ENCODE measurements at places on chromosomes 12 and 14.

DNA sequence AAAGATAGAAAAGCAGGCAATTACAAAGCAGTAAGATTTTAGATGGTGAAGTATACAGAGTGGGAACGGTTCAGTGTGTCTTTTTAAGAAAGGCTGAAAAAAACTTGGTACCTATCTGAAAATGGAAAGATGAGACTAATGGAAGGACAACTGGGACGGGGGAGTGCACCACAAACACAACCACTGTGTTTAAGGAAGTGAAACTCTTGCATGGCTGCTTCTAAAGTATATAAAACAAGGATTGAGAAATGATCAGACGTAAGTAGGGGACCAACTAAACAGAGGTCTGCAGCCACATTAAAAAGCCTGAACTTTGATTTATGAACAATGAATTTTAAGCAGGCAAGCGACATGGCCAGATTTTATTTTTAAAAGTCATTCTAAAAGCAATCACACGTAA is 328.6 kb downstream of the MDGA2 start:
- DNase-seq, result no peak

DNA sequence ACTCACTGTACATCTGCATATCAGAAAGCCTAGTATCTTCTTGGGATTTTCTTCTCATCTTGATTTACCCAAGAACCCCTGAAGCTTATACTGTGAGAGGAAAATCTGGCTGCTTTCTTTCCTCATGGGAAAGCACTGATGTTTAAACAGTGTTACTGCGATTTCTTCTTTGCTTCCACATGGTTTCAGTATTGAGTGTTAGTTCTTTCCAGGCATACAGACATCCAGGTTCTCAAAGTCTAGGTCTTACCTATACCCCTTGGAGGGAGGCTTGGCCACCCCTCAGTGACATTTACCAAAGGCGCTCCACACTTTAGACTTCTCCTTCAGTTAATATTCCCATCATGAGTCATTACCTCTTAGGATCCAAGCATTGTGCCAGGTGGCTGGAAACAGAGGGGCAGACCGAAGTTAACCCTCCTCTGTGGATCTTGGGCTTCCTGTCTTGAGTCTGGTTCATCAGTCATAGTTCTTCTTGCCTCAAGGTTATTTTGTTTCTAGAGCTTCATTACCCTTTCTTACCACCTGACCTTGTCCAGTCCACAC is 79.1 kb downstream of the TMEM117 start:
- DNase-seq, result no peak

DNA sequence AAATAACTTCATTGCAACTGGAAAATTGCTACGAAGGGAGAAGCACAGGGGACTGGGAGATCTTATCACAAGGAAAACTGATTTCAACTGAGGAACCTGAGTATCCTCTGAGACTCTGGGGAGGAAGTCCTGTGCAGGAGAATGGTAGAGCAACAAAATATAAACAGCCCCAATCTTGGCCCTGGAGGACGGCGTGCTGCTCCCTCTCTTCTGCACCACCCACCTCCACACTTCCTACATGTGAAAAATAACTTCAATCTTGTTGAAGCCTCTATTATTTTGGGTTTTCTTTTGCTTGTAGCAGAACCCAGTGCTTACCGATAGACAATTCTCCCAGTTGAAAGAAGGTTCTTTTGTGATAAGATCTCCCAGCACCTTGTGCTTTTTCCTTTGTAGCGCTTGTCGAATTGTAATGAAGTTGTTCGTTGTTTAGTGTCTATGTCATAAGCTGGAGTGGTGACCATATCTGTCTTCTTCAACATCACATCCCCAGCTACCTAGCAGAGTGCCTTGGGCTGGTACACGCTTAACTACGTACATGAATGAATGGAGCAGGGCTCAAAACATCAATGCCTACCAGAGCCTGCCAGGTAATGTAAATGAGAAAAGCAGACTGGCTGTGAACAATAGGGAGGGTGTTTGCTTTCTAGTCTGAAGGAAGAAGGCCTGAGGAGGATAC is 2.8 kb upstream of the CD4 start:
- no peak for DNase-seq

GRCh38 chr12:91009319-91009950 is 4.7 kb upstream of the EPYC start:
- peak; percentile 9 for DNase-seq

DNA sequence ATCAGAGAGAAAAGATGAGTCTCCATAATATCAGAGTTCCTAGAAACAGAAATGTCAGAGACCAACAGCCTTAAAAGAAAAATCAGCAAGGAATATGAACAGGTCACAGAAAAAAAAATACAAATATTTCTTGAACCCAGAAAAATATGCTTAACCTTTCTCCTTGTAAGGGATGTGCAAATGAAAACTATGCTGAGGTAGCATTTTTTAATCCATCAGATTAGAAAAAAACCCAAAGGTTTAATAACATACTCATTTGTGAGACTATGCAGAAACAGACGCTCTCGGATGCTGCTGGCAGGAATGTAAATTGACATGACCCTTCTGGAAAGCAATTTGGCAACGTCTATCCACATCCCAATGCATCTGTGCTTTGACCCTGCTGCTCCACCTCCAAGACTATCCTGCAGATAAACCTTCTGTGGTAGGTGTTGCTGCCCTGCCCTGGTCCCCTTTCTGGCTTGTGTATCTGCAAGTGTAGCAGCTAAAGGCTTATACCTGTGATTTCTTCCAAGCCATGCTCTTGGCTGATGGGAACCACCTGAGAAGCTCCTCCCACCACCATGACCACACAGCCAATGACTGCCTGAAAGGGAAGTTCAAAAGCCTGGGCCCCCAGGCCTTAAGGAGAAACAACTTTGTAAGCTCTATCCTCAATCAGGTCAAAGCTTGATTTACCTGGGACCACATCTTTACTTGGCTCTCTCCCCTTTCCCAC is 49.4 kb downstream of the LTBP2 start:
- no peak for DNase-seq

- DNase-seq, result no peak
These were observed 233.6 kb downstream of the MED13L start for GRCh38 chr12:116043659-116044535.

All from fibroblast of skin of right quadriceps (primary cell).